ENCODE measurements at places on chromosomes 2 and 18.

GRCh38 chr2:31083234-31083993, 54.8 kb downstream of the GALNT14 start:
- no peak for DNase-seq

GRCh38 chr2:15893689-15894480, 46.5 kb upstream of the MYCN start:
- no peak for DNase-seq

- no peak for DNase-seq
Observed at GRCh38 chr2:145524836-145525235, 1004.9 kb upstream of the ZEB2 start.

DNA sequence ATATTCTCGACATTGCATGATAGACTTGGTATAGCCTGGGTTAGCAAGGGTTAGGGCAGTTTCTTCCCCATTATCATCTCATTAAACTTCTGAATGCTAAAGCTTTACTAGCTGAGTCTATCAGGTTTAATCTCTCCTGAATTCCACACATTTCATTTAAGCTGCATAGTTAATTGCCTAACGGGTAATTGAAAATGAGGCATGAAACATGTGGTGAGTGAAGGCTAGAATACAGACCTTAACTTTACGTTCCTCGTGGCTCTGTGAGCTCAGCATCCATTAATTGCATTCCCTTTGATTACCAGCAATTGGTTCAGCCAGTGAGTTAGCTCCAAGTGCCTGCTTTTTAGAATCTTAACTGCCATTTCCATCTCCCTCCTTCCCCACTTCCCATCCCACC, 126.5 kb upstream of the MEX3C start:
- DNase-seq, result no peak

GRCh38 chr18:27771571-27771970, 405.4 kb downstream of the CDH2 start:
- DNase-seq, result no peak

- DNase-seq, result no peak
Observed at GRCh38 chr2:25201794-25202193, 33.4 kb upstream of the POMC start.

DNA sequence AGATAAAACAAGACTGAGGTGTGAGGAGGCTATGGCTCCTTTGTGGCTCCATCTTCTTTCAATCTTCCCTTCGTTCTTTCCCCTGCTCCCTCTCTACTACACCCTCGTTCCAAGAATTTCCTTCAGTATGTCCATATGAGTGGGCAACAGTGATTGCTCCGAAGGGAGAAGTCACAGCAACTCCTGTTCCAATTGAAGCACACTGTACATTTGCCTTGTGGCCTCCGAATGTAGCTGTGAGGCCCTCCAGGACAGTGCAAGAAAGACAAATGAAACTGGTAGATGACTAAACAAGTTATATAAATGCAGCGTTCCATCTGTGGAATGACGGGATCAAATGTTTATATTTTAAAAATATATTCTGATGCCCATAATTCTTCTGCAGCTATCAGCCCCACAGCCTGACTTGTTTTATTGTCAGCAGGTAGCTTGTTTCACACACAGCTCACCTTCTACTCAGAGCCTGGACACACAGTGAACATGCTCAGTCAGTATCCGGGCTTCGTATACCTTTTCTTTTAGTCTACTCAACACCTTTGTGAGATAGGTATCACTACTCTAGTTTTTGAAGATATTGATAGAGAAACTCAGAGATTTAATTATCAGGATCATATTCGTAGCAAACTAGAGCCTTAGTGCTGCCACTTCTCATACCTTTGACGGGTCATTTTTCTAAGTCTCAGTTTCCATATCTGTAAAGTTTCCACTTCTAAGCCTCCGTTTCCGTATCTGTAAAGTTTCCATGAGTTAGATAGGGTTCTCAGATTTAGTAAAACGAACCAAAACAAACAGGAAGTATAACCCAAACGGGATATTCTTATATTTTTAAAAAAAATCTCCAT, 216.7 kb upstream of the STON1 start:
- no peak for DNase-seq

GRCh38 chr2:11950896-11951295, 204.5 kb downstream of the LPIN1 start:
- no peak for DNase-seq

- no peak for DNase-seq
Observed at GRCh38 chr2:239949537-239949936, 75.6 kb downstream of the NDUFA10 start.

- no peak for DNase-seq
Observed at GRCh38 chr2:196208915-196209314, 37.5 kb upstream of the STK17B start.

DNA sequence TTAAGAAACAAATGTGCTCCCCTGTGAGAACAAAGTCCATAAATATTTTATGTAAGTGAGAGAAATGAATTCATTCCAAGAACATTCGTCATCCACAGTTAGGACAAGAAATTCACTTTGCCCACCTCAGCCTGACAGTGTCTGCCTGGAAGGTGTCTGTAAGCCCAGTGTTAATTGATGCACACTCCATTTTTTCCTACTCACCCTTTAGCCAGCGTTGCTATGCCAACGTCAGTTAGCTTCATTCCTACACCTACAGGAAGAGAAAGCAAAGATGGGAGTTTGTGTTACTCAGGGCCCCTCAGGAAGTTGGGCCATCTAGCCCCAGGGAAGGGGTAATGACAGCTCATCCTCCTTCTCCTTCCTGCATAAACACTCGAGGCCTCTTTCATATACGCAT, 131.0 kb downstream of the ALPK2 start:
- no peak for DNase-seq
